ENCODE measurements at places on chromosomes 1 and 21.
A peak's percentile ranks its signal among the peaks of the same experiment; 100 is the strongest.

- DNase-seq = peak; percentile 73
Observed at GRCh38 chr1:65687428-65688214, 105.1 kb upstream of the PDE4B start.

DNA sequence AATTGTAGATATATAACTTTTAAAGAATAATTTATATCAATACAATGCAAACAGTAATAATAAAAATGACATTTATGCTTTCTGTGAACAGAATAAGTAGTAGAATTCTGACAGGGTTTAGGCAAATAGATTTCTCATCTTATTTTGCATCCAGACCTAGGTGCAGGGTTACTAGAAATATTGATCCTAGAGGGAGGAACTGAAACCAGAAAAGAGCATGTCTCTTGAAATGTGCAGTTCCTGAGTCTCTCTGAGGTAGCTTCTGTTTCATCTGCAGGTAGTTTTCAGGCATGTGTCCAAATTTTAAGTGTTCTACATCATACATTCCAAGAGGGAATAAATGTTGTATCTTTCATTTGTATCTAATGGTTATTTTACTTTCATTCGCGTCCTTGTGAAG is 631.9 kb upstream of the ADGRL4 start:
- DNase-seq = no peak

GRCh38 chr1:180527101-180527669 is 24.8 kb upstream of the ACBD6 start:
- DNase-seq = no peak

GRCh38 chr1:21927533-21928237 is 9.4 kb downstream of the HSPG2 start:
- no peak for DNase-seq

- DNase-seq = no peak
Observed at GRCh38 chr1:109777436-109777835, 13.7 kb upstream of the EPS8L3 start.

DNA sequence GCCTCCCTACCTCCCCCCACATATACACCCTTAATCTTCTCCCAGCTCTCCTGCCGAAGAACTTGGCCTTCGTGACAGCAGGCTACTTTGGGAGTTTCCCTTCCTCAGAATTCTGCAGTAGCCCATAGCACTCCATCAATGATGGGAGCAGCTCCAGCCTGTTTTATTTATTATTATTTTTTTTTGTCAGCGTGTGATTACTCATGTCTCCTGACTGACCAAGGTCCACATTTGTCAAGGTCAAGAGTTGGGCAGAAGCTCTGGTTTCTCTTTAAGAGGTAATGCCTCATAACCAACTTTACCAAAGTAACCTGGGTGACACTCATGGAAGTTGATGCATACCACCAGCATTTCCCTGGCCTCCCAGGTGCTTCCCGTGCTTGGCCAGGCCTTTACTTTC is 125.4 kb downstream of the ZZZ3 start:
- no peak for DNase-seq

GRCh38 chr1:62585469-62586155 is 11.7 kb upstream of the ANGPTL3 start:
- DNase-seq = no peak

GRCh38 chr1:181438013-181438412 is 45.3 kb upstream of the CACNA1E start:
- DNase-seq = no peak

GRCh38 chr1:175208773-175209492 is 16.4 kb upstream of the KIAA0040 start:
- no peak for DNase-seq

DNA sequence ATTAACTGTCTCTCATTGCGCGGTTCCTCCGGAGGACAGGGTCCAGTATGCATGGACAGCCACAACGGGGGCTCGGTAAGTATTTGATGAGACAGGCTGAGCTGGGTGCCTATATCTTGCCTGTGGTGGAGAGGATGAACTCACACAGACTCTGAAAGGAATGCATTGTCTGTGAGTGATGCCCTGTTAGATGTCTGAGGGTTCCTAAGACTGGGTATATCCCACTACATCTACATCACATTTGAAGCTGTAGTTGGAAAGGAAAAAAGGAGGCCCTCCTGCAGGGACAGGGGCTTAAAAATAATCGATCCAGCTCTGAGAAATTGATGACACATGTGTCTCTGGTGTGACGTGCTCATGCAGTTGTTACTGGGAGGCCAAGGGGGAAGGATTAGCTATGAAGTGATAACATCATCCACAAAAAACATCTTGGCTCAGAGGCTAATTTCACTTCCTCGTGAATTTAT is 1.9 kb downstream of the ADARB1 start:
- DNase-seq = no peak

DNA sequence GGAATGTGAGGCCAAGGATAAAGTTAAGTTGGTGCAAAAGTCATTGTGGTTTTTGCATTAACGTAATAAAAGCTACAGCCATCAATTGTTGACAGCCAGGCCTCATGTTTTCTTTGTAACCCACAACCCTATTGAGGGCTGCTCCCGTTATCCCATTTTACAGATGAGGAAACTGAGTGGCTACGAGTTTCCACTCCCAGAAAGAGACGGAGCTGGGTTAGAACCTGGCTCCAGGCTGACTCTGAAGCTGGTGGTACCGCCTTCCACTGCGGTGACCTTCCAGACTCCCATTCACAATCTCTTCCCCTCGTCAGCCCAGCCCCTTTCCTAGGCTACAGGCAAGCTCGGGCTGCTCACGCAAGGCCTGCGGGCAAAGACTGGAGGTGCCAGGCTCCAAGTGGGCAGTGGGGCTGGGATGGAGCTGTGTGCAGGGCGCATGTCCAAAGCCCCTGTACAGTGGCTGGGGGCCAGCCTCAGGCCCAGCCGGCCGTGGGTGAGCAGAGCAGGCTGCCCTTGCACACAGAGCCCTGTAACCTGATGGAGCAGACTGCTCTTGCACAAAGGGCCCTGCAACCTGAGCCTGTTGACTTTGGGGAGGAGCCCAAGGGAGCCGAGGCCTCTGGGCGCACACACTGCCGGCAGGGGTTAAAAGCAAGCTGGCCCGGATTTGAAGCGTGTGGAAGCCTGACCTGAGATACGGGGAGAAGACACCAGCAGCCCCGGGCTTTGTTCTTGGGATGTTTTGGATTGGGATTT is 97.4 kb upstream of the TMPRSS2 start:
- DNase-seq = no peak

DNA sequence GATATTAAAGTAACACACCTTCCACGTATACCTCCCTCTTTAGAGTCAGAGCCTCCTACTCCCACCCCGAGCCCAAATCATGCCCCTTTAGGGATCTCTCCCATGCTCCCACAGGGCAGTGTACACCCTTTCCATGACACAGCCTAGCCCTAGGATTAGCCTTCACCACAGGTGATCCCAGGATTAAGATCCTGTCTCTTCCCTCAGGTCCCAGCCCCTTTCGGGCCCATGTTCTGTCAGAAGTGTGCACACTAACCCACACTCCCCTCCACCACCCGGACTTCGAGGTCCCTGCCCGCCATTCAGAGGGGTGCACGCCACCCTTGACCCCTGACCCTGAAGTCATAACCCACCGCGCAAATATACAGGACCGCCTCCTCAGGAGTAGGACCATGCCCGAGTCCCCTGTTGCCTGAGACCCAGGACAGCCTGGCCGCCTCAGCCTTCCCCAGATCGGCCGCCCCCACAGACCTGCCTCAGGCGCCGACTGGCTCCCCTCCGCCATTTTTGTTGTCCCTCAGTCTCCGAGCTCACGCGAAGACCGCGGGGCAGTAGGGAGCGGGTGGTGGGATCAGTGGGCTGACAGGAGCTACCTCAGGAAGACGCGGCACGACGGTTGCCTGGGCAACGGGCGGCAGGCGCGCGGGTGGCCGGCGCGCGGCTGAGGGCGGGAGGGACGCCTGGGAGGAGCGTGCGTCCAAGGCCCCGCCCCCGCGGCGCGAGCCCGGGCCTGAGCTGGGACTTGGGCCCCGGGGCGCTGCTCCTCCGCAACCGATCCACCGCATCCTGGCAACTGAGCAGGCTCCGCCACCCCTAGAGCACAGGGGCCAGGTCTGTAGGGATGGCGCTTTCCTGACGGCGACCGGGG is at the start of gene AGBL4:
Gene AGBL4 (minus strand): TSS at position 663 of the 868 bp plus-strand sequence.
- no peak for DNase-seq

DNA sequence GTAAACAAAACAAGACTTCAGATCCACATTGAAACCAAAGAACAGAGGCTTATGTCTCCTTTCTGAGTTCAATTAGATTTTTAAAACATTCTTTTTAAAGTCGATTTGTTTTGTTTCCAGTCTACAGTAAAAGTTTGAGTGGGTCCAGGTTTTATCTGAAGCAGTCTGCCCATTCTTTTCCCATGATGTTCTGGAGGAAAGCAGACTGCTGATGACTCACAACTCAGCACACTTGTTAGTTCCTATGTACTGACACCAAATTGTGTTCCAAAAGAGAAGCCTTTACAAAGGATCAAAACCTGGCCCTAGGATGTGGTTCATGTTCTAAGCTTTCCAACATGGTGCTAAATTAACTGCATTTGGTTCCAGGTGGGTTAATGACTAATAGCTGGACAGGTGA is 11.4 kb upstream of the CCN1 start:
- DNase-seq = no peak

DNA sequence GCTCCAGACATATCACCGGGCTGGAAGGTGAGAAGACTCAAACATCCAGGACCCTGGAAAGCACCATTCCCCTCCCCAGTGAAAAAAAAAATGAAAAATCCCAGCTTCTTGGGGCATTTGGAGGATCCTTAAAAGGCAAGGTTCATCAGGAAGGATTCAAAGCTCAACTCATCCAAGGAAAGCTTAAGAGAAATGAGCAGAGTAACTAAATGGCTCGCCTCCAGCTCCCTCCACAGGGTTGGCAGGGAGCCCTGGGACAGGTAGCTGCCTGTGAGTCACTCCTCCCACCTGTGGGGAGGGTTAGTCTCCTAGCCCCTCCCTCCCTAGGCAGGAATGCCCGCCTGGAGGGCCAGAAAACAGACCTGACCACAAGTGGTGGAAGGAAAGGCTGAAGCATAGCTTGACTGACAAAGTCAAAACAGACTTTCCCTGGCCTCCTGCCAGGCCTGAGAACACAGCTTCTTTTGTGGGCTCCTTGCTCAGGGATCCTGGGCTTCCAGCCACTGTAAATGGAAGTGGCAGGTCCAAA is 712 bp upstream of the LAMB3 start:
- no peak for DNase-seq

DNA sequence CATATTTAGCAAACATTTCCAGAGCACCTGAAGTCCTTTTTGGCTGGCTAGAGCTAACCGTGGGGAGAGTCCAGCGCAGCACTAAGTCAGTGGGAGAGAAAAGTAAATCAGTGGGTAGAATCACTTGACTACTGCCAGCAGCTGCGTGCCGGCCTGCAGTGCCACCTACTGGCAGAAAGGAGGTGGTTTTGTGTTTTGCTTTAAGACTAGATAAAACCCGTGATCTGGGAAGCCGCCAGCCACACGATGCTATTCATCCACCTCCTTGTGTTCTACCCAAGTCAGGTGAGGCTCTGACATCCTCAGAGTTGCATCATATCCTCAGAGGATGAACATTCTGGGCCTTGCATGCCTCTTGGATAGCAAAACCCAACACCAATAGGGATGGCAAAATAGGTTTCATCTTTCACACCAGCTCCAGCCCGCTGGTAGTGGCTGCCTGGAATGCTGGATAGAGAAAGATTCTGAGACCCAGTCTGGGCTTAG is 14.1 kb upstream of the HEYL start:
- peak; percentile 52 for DNase-seq

GRCh38 chr1:116494745-116495144 is 76.1 kb downstream of the CD58 start:
- DNase-seq = no peak

- no peak for DNase-seq
Observed at GRCh38 chr1:2847086-2847985, 45.8 kb upstream of the TTC34 start.

DNA sequence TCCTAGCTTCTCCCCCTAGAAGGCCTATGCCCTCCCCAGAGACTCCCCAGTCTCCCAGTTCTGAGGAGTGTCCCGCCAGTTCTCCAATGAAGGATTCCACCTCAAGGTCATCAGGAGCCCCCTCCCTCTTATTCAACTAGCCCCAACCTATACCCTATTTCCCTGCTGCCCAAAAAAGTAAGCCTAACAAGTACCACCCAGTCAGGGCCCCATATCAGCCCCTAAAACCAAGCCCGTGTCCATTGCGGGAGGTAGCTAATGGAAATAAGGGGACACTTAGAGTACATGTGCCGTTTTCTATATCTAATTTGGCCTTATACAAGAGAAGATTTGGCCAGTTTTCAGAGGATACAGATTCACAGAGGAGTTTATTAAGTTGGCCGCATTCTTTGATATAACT is 416.2 kb downstream of the MATN1 start:
- DNase-seq = no peak

- no peak for DNase-seq
Observed at GRCh38 chr1:206897175-206897574, at the start of gene IL24. TSS of gene IL24 (plus strand) at chr1:206897443. CDS start at chr1:206897833, 390 bp downstream.

DNA sequence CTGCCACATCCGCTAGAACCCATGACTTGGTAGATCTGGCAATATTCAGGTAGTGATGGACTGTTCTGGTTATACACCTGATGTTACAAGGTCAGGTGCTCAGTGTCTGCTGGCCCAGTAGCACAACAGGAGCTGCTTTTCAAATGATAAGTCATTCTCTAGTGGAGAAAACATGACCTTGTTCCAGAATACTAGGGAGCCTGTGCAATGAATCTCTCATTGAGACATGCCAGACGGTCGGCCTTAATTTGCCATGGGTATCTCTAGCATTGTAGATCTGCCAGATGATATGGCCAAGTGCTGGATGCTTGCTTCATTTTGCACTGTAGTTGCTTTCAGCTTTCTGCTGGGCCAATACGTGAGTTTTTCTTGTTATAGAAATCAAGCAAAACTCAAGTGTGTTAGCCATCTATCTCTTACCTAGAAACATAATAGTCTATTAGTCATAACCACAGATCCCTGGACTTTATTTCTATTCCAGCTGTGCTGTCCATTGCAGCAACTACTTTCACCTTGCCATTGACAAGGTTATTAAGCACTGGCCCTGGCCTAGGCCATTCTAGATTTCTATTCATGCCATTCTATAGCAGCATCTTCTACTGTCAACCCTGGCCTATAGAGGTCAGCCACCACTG is 13.9 kb upstream of the CENPF start:
- DNase-seq = no peak

GRCh38 chr1:22053017-22053860 is 730 bp downstream of the CDC42 start:
- no peak for DNase-seq

DNA sequence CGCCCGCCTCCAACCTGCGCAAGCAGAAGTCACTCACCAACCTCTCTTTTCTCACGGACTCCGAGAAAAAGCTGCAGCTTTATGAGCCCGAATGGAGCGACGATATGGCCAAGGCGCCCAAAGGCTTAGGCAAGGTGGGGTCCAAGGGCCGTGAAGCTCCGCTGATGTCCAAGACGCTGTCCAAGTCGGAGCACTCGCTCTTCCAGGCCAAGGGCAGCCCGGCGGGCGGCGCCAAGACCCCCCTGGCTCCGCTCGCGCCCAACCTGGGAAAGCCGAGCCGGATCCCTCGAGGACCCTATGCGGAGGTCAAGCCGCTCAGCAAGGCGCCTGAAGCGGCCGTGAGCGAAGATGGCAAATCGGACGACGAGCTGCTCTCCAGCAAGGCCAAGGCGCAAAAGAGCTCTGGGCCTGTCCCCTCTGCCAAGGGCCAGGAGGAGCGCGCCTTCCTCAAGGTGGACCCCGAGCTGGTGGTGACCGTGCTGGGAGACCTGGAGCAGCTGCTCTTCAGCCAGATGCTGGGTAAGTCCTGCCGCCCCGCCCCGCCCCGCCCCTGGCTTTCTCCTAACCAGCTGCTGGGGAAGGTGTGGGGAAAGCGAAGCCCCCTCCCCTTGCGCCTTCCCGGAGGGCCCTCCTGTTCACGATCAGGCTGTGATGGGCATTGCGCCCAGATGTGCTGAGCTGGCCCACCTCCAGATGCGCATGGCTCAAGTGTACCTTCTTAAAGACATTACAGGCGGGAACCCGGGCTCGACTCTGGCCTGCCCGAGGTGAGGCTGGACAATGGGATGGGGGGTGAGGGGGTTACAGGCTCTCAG is 110.2 kb downstream of the NAV1 start:
- DNase-seq = no peak
